PC-3 (cell line): ENCODE measurements at places on chromosomes 11 and 22. TPM values are rescaled to one million over a fixed set of nuclear protein-coding genes. Genes with fewer than 3 reads are reported as not detected.

The METTL15 gene
- total RNA-seq: 5.8 and 12.4 TPM in 2 replicates

The SUSD2 gene
- 1.3 and 1.6 TPM in 2 replicates for total RNA-seq

The FZD4 gene
- 17.3 and 17.7 TPM in 2 replicates for total RNA-seq

The RAPSN gene
- total RNA-seq: 0.23 TPM in 1 of 2 replicates, not detected in the other

The TEX12 gene
- 0.69 TPM in 1 of 2 replicates, not detected in the other for total RNA-seq

DNA sequence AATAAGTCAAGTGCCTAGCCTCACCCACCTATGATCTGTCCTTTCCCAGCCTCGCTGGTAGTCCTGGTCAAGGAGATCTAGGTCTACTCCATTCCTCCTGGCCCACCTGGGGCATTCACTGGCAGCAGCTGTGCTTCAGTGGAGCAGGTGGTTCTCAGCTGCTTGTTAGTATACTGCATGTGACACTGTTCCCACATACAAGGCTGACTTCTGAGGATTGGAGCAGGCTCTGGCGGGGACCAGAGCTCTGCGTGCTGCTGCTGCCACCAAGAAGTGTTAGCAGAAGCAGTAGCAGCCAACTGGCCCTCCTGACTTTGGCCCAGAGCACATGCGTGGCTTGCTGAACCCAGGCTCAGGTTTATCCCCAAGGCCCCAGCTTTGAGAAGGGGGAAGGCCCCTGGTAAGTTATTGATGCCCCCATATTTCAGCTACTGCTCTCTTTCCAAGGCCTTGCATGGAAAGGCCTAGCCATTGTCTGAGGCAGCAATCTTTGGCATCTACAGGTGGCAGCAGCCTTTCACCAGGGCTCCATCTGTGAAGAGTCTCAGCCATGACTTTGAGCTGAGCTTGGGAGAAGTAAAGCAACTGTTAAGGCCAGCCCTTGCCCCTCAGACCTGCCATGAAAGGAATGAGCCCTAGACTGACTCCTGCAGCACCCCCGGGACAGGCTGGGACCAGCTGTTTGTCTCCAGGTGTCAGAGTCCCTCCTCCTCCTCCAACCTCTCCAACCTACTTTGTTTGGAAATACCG is 26.5 kb downstream of the ARHGAP1 start:
- no peak for DNase-seq

DNA sequence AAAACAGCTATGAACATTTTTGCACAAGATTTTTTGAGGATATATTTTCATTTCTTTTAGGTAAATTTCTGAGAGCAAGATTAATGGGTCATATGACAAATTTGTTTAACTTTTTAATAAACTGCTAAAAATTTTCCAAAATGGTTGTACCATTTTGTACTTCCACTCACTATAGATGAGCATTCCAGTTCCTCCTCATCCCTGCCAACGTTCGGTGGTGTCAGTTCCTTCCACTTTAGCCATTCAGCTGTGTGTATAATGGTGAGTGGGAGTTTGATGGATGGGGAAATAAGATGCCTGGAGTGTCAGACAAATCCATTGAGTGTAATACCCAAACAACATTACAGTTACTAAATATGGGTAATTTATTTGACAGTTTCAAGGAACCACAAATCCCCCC is 49.7 kb downstream of the MIAT start:
- no peak for DNase-seq

- DNase-seq: no peak
Observed at GRCh38 chr11:43589601-43590250, 90.8 kb upstream of the HSD17B12 start.

GRCh38 chr11:59158206-59159068 is 13.5 kb upstream of the DTX4 start:
- DNase-seq: peak; percentile 85

DNA sequence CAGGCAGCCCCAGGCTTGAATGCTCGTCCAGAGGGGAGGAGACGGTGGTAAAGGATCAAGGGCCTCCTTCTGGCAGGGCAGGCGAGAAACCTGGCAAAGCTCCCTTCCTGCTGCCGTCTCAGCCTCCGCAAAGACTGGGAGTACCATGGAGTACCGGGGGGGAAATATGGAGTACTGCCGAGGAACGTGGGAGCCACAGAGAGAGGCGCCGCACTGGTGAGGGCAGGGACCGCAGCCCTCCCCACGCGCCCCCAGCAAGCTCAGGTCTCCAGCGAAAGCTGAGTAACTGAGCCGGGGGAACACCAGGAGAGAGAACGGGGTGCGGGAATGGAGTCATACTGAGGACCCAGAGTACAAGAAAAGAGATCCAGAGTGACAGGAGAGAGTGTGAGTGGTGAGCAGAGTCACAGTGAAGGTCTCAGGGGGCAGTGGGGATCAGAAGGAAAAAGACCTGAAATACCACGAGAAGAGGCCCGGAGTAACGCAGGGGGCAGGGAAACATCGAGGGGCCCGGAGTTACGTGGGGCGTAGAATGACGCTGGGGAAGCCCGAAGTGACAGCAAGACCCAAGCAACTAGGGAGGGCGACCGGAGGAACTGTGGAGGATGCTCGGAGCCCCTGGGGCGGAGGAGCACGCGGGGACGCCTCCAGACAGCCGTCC is 740 bp downstream of the EML3 start:
- peak; percentile 52 for DNase-seq

- DNase-seq: peak; percentile 29
Observed at GRCh38 chr22:39520226-39521105, at the start of gene ATF4. Gene ATF4 (plus strand): TSS chr22:39520562. CDS start chr22:39521446, 884 bp downstream.

DNA sequence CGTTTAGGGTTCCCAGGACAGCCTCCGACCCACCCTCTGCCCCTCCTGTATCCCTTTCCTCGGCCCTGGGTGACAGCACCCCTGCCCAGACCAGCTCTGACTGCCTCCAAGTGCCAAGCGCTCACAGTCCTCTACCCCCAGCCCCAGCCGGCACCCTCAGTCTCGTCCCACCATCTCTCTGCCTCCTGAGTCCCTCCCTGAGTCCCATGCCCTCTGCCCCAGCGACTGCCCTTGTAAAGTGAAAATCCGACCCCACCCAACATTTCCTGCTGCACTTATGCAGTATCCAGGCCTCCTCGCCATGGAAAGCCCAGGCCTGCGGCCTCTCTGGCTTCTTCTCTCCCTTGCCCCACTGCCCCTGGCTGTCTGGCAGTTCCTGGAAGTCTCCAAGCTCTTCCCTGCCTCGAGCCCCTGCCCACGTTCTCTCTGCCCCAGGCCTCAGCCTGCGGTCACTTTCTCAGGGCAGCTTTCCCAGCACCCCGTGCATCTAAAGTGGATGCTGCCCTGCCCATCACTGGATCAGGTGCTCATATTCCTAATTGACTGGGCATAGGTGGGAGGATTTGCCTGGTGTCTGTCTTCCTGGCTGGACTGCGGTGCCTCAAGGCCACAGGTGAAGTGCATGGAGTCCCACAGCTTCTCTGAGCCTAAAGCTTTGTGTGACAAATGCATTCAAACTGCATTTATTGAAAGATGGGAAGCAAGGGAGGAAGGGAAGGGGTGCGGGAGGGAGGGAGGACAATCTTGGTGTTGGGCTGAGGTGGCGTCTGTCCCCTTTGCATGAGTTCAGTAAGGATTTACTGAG is 17.7 kb upstream of the IL2RB start:
- DNase-seq: no peak

GRCh38 chr11:20099527-20099926 is 60.7 kb downstream of the DBX1 start:
- DNase-seq: no peak

GRCh38 chr11:128135451-128135850 is 451.9 kb downstream of the ETS1 start:
- peak; percentile 61 for DNase-seq

- DNase-seq: no peak
Observed at GRCh38 chr22:43168471-43169309, 17.3 kb downstream of the TSPO start.

DNA sequence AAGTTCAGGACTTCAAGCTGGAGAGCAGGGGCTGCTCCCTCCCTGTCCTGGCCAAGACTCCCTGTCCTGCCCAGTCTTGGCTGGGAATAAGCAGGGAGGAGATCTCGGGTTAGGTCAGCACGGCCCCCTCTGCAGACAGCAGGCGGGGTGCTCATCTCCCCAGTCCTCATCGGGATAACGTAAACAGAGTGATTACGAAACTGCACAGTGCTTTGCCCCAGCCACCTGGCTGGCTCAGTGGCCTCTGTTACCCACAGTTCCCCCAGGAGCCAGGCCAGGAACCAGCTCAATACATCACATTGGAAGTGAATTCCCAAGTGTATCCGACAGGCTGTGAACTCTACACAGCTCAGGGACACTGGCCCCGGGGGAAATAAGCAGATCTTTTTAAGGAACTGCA is 42.7 kb upstream of the KCNJ11 start:
- no peak for DNase-seq

GRCh38 chr22:22847241-22847640 is 40.4 kb upstream of the IGLL5 start:
- no peak for DNase-seq

- DNase-seq: no peak
Observed at GRCh38 chr11:3123305-3123704, 41.8 kb downstream of the OSBPL5 start.

DNA sequence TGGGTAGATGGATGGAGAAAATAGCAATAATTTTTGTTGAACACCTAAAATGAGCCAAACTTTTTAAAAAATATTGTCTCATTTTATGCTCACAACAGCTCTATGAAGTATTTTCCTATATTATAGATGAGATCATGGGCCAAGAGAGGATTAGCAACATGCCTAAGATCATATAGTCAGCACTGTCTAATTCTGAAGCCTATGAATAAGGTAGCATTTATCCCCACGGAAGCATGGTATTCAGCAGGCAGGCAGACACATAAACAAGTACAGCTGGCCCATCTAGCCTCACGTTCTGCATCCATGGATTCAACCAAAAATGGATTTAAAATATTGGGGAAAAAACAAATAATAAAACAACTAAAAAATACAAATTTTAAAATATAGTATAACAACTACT is 21.9 kb upstream of the RAB30 start:
- no peak for DNase-seq

GRCh38 chr11:21137803-21138202 is 468.4 kb downstream of the NELL1 start:
- DNase-seq: no peak

- DNase-seq: peak; percentile 77
Observed at GRCh38 chr22:45638834-45639746, 32.5 kb upstream of the ATXN10 start.

- no peak for DNase-seq
Observed at GRCh38 chr11:48011798-48012391, 31.5 kb downstream of the PTPRJ start.
